ENCODE measurements at places on chromosomes 1 and 21.

DNA sequence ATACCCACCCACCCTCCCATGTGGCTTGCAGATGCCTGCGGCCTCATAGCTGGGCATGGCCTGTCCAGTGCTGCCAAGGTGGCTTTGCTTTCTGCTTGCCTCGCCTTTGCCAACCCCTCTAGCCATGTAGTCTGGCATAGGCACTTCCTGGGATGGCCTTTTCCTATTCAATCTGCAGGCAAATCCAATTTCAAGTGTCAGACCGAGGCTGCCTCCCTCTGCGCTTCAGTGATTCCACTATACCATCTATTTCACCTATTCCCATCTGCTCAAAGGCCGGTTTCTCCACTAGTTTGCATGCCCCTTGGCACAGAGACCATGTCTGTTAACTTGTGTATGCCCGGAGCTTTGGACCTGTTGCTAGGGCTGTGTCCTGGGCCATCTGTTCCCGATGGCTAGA is 3.8 kb upstream of the ZBTB21 start:
- no peak for ATAC-seq

DNA sequence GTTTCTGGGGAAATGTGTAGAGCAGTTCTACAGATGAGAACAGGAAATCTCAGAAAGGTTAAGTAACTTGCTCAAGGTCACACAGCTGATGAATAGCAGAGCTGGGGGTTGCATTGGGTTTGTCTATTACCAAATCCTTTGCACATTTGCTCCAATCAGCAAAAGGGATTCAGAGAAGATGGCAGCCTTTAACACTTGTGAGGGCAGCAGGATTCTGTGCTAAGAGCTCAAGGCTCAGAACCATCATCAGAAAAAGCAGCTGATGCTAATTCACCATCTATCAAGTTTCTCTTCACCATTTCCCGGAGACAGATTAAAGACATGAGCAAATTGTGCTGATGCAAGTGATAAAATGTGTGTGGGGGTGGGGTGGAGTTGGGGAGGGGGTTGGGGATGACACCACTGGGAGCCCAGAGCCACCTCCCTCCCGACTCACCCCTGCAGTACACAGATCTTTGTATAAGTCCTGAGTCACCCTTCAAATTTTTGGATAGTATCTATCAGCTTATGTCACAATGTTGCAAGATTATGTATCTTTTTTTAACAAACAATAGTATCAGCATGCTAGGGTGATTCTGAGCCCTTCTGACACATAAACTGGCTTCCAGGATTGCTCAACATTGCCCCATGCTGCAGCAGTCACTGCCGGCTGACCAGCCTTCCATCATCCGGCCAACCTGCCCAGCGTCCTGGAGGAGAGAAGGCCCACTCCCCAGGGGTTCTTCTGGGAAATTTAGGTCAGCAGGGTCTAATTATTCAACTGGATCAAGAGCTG is 2.8 kb upstream of the SPSB1 start:
- ATAC-seq: no peak

DNA sequence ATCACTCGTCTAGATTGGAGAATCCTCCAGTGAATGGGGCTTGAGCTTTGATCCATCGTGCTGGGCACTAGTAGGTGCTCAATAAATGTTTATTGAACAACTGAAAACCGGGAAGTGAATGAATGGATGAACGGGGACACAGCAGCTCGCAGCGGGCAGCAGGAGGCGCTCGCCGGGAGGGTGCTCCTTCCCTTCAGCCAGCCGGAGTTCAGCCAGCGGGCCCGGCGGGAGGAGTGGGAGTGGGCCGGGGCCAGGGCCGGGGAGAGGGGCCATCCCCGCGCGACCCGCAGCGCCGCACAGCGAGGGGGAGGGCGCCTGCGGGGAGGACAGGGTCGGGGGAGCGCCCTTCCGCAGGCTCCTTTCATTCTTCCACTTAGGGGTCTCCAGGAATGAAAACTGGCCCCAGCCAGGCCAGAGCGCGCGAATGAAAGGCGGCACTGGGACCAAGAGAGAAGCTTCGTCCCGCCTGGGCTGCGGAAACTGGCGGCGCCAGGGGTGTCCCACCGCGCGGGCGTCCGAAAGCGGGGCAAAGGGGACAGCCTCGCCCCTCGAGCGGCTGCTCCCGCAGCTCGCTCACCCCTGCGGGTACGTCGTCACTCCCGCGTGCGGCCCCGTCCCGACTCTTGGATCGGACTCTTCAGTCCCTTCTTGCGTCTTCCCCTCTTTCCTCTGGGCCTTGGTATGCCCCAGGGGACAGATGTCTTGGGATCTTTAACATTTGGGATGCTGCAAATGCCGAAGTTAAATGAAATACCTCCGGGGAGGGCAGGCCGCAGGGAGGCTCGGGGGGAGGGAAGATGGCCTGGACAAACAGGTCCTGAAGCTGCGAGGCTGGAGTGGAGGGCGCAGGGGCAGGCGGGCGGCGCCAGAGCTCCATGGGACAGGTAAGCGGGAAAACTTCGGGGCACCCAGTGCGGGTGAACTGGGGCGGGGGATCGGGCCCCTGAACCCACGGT is 3.6 kb upstream of the INAVA start:
- ATAC-seq: peak; percentile 93

- ATAC-seq: no peak
Observed at GRCh38 chr1:230429067-230429735, 3.1 kb upstream of the PGBD5 start.

GRCh38 chr1:183148599-183148998 is 37.5 kb upstream of the LAMC2 start:
- ATAC-seq: peak; percentile 37

DNA sequence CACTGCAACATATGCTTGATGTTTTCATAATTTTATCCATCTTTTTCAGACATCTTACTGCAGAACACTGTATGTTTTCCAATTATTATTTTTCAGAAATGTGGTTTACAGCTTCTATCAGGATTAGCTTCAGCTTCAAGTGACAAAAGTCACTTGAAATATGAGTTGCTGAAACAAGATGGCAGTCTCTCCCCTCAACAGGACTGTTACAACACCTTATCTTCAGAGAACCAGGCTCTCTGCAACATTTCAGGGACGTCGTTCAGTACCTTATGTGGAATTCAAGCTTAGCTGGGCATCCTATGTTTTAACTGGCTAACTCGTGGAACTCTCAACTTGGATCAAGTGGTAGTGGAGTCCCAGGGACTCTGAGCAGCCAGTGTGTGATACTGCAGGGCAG is 2.0 kb upstream of the UBE2G2 start:
- ATAC-seq: no peak

DNA sequence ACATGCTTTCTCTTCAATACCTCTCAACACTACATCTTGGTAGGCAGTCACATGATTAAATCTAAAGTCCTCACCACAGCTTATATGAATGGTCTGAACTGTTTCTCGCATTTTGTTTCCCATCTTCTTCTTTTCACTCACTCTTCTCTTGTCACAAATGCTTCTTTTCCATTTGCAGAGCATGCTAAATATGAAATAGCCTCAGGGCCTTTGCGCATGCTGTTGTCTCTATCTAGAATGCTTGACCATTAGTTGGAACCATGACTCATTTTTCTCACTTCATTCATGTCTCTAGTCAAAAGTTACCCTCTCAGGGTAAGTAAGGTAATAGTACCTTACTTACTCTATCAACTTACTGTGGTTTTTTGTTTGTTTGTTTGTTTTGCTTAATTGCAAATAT is 239.7 kb downstream of the PTPRC start:
- ATAC-seq: no peak

DNA sequence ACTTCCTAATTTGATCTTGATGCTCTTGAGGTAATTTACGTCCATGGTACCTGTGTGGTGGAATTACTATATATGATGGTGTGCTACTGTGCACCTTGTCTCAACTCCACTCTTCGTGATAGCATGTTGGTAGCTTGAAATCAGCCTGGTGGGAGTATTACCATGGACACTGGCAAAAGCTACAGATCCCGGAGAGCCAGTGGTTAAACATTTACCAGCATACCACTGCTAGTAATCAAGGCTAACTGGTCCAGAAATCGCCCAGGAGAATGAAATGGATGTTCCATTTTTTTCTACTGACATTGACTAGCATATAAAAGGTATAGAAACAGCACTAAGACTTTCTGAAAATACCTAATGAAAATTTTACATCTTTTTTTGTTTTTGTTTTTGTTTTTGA is 30.6 kb downstream of the ELK4 start:
- no peak for ATAC-seq

GRCh38 chr1:89407360-89407759 is 43.5 kb downstream of the GBP6 start:
- ATAC-seq: peak; percentile 33

- peak; percentile 86 for ATAC-seq
Observed at GRCh38 chr1:43650310-43651085, 549 bp downstream of the KDM4A start.

Measured in SK-N-SH treated with all-trans-retinoic acid at 6 μM for 48 hours (cell line).